Ovary (tissue), 10 donors: ENCODE measurements at places on chromosomes 11 and 22. TPM values are rescaled to one million over a fixed set of nuclear protein-coding genes. Genes with fewer than 3 reads are reported as not detected.

- DNase-seq = no peak
- H3K4me3 ChIP-seq = no peak overlapping the region
- no peaks in the 10 kb centered on the region for H3K27me3 ChIP-seq
- no peaks in the 10 kb centered on the region for H3K36me3 ChIP-seq
- H3K4me1 ChIP-seq = no peaks in the 10 kb centered on the region
- H3K27ac ChIP-seq = no peak overlapping the region
Measured at GRCh38 chr11:66818231-66818955, 24.8 kb upstream of the RCE1 start.

- no peak overlapping the region for H3K27ac ChIP-seq
- H3K4me3 ChIP-seq = no peak overlapping the region
- no peaks in the 10 kb centered on the region for H3K27me3 ChIP-seq
- H3K36me3 ChIP-seq = no peaks in the 10 kb centered on the region
Measured at GRCh38 chr11:119785131-119785530, 56.1 kb upstream of the NECTIN1 start.

DGAT2 gene
- total RNA-seq = 0.69 TPM

GRCh38 chr22:46132830-46133587 lies 17.3 kb upstream of the PPARA start:
- no peak for DNase-seq
- H3K36me3 ChIP-seq = no peaks in the 10 kb centered on the region
- peaks cover 12% of the 10 kb centered on the region for H3K4me1 ChIP-seq

DNA sequence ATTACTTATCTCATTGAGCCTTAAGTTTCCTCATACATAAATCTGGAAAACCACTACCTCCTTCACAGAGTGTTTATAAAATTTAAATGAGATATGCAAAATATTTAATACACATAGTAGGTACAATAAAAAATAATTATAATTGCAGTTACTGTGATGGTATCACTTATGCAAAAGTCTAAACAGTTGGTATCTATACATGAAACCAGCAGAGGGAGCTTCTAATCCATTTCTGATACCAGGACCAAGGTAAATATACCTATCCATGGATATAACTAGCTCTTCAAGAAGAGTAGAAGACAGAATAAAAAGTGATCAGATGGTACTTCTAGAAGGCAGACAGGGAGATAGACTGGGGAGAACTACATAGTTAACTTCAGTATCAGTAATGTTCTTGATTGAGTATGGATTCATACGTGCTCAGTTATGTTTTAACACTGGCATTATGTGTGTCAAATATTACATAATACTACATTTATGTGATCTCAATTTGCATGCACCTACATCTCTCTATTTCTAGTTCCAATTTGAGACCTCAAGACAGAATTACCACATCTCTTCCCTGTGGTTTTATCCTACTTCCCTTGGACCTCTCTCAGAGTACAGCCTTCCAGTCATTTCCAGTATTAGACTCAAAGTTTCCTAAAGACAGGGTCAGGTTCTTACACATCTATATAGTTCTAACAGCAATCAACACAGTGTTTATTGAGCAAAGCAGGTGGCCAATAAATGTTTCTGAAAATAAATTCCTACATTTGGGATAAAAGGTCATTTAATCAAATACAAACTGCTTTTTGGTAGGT lies 13.7 kb upstream of the TSG101 start:
- no peak for DNase-seq
- H3K4me3 ChIP-seq = no peak overlapping the region
- H3K36me3 ChIP-seq = no peaks in the 10 kb centered on the region
- H3K27me3 ChIP-seq = no peaks in the 10 kb centered on the region

MYOD1 gene
- not detected for total RNA-seq

DNA sequence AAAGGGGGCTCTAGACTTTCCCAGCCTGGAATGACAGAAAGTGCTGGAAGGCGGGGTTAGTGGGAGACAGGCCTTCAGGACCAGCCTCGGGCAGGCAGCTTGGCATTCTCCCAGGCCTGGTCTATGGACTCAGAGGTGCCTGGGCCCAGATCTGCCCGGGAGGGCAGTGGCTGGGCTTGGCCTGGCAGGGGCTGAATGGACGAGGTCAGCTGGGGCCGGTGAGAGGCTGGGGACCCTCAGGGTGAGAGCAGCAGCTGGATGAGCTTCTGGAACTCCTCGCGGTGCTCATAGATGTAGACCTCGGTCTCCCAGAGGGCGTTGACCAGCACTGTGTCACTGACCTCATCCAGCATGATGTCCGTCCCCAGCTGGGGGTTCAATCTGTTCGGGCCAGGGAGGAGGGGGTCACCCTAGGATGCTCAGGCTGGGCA lies 1.5 kb upstream of the BAIAP2L2 start:
- H3K4me1 ChIP-seq = no peaks in the 10 kb centered on the region
- H3K27me3 ChIP-seq = no peaks in the 10 kb centered on the region
- no peak for DNase-seq
- no peak overlapping the region for H3K4me3 ChIP-seq
- H3K36me3 ChIP-seq = no peaks in the 10 kb centered on the region

DNA sequence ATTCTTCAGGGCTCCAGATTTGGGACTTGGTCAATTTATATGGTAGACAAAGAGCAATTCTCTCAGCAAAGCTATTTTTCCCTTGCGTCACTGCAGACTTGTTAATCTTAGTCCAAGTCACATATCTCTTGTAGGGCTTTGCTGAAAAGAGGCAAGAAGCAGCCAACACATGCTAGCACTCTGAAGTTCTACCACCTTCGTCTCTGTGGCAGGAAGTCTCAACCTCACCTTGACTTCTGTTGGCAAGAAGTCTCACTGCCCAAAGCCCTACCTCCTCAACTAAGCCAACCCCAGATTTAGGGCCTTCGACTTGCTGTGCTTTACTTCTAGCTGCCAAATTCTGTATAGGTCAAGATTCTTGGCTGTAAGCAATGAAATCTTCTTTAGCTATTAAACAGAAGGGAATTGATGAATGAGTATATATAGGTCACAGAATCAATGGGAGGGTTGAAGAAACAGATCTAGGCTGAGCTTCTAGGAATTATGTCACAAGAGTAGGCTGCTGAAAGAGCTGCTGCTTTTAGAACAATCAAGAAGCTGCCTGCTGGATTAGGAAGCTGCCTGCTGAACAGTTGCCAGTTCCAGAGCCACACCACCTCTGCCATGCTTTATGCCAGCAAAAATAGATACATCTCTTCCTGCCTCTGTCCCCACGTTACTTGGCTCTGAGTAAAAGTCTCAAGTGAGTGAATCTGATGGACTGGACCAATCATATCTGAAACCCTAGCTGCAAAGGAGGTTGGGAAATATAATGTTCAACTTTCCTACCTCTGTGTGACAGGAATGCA lies 17.6 kb upstream of the NCR3LG1 start:
- no peaks in the 10 kb centered on the region for H3K27me3 ChIP-seq
- no peaks in the 10 kb centered on the region for H3K4me1 ChIP-seq
- DNase-seq = no peak
- no peaks in the 10 kb centered on the region for H3K36me3 ChIP-seq

GGTLC3 gene
- not detected for total RNA-seq

DNA sequence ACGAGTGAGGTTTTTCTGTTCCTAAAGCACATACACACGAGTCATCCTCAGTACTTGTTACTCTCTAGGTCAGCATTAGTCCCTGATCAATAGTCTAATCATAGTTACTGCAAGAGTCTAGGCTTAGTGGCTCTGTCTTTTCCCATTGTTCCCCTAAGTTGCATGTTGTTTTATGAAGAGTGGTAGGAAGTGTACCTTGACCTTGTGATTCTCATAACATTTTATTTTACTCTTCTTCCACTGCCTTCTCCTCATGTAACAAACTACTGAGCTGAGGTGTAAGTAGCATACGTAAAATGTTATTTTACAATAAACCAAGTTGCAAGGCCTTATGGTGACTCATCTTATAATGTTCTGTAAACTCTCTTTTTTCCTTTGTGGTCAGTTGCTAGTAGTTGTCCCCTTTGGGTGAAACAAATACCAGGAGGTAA lies 15.0 kb downstream of the METTL15 start:
- no peak for DNase-seq
- no peak overlapping the region for H3K4me3 ChIP-seq
- H3K27me3 ChIP-seq = no peaks in the 10 kb centered on the region
- no peaks in the 10 kb centered on the region for H3K36me3 ChIP-seq
- H3K4me1 ChIP-seq = no peaks in the 10 kb centered on the region
- no peak overlapping the region for H3K27ac ChIP-seq

MYBPC3 gene
- 0.32 TPM for total RNA-seq

- H3K27ac ChIP-seq = no peak overlapping the region
- H3K36me3 ChIP-seq = no peaks in the 10 kb centered on the region
- no peak for DNase-seq
- H3K4me1 ChIP-seq = peaks cover 1% of the 10 kb centered on the region
- no peaks in the 10 kb centered on the region for H3K27me3 ChIP-seq
- no peak overlapping the region for H3K4me3 ChIP-seq
Measured at GRCh38 chr11:76322540-76322939, 58.4 kb downstream of the THAP12 start.

GRCh38 chr11:18091731-18092130 lies 14.2 kb downstream of the SAAL1 start:
- H3K4me1 ChIP-seq = peaks cover 2% of the 10 kb centered on the region
- no peak for DNase-seq
- no peak overlapping the region for H3K4me3 ChIP-seq
- no peaks in the 10 kb centered on the region for H3K27me3 ChIP-seq

- DNase-seq = no peak
- no peaks in the 10 kb centered on the region for H3K36me3 ChIP-seq
- no peaks in the 10 kb centered on the region for H3K27me3 ChIP-seq
- no peak overlapping the region for H3K4me3 ChIP-seq
Measured at GRCh38 chr11:127943763-127944162, 643.6 kb downstream of the ETS1 start.

GRCh38 chr11:22049276-22049675 lies 143.6 kb upstream of the ANO5 start:
- no peaks in the 10 kb centered on the region for H3K36me3 ChIP-seq
- no peak overlapping the region for H3K4me3 ChIP-seq
- no peak for DNase-seq
- H3K27ac ChIP-seq = no peak overlapping the region
- no peaks in the 10 kb centered on the region for H3K4me1 ChIP-seq
- H3K27me3 ChIP-seq = no peaks in the 10 kb centered on the region

- no peak overlapping the region for H3K27ac ChIP-seq
- H3K36me3 ChIP-seq = no peaks in the 10 kb centered on the region
- H3K4me3 ChIP-seq = no peak overlapping the region
- DNase-seq = no peak
- no peaks in the 10 kb centered on the region for H3K27me3 ChIP-seq
- no peaks in the 10 kb centered on the region for H3K4me1 ChIP-seq
Measured at GRCh38 chr11:71184421-71185210, 67.8 kb downstream of the SHANK2 start.

DNA sequence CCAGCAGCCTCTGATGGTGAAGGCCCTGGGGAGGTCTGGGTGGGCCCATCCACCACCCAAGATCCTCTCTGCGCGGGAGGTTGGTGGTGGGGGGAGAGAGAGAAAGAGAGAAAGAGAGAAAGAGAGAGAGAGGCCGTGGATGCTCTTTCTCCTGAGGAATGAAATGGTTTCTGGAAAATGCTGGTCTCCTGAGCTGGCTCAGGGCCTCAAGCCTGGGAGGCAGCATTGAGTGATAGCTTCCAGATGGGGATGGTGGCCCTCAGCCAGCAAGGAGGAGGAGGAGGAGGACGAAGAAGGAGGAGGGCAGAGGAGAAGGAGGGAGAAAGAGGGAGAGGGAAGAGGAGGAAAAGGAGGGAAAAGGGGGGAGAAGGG lies 4.6 kb downstream of the TSPAN32 start:
- H3K4me1 ChIP-seq = peaks cover 27% of the 10 kb centered on the region
- H3K36me3 ChIP-seq = no peaks in the 10 kb centered on the region
- peak; percentile 93 for DNase-seq
- H3K27me3 ChIP-seq = no peaks in the 10 kb centered on the region
- H3K4me3 ChIP-seq = no peak overlapping the region

TRIM48 gene
- total RNA-seq = not detected

GRCh38 chr11:23226331-23227077 lies 366.2 kb upstream of the CCDC179 start:
- H3K36me3 ChIP-seq = no peaks in the 10 kb centered on the region
- no peaks in the 10 kb centered on the region for H3K27me3 ChIP-seq
- H3K4me1 ChIP-seq = no peaks in the 10 kb centered on the region
- no peak overlapping the region for H3K27ac ChIP-seq
- no peak overlapping the region for H3K4me3 ChIP-seq

- no peak overlapping the region for H3K4me3 ChIP-seq
- H3K27ac ChIP-seq = no peak overlapping the region
- no peaks in the 10 kb centered on the region for H3K27me3 ChIP-seq
- DNase-seq = no peak
- H3K36me3 ChIP-seq = no peaks in the 10 kb centered on the region
- H3K4me1 ChIP-seq = no peaks in the 10 kb centered on the region
Measured at GRCh38 chr11:110119317-110119716, 26.1 kb downstream of the ZC3H12C start.
